Activated CD4-positive, alpha-beta T cell treated with anti-CD3 and anti-CD28 coated beads for 36 hours (primary cell): ENCODE measurements at places on chromosomes 3 and 15. TPM values are rescaled to one million over a fixed set of nuclear protein-coding genes. Genes with fewer than 3 reads are reported as not detected.

- no peaks in the 10 kb centered on the region for H3K36me3 ChIP-seq
- H3K4me1 ChIP-seq, result no peaks in the 10 kb centered on the region
- no peak overlapping the region for H3K4me3 ChIP-seq
- DNase-seq, result no peak
- H3K27ac ChIP-seq, result no peak overlapping the region
Measured at GRCh38 chr3:74613060-74613459, 1.4 kb downstream of the CNTN3 start.

DNA sequence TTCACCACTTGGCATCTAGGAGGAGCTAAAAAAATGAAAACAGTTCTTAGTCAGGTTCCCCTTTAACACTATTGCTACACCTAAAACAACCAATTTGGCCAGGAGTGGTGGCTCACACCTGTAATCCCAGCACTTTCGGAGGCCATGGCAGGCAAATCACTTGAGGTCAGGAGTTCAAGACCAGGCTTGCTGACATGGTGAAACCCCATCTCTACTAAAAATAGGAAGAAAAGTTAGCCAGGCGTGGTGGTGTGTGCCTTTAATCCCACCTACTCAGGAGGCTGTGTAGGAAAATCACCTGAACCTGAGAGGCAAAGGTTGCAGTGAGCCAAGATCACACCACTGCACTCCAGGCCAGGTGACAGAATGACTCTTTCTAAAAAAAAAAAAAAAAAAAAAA, 124.1 kb downstream of the DGKG start:
- no peak overlapping the region for H3K4me3 ChIP-seq
- DNase-seq, result no peak
- no peaks in the 10 kb centered on the region for H3K36me3 ChIP-seq
- H3K27me3 ChIP-seq, result peaks cover 5% of the 10 kb centered on the region

DNA sequence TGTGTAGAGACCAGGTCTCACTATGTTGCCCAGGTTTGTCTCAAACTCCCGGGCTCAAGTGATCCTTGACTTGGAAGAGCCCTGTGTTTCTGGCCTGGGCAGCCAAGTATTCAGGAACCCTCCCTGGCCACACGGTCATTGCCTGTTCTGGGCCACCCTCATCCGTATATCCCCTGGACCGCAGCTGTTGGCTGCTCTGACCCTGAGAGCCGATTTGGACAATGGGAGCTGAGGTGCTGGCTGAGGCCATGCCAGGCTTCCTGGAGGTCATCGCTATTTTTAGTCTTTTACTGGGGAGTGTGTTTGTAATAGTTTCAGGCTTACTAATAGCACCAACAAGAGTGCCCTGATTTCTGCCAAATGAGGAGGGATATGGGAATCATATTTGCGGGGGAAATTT, 60.7 kb downstream of the ADAMTS7 start:
- no peak overlapping the region for H3K27ac ChIP-seq
- H3K36me3 ChIP-seq, result no peaks in the 10 kb centered on the region
- peaks cover 4% of the 10 kb centered on the region for H3K4me1 ChIP-seq
- no peaks in the 10 kb centered on the region for H3K27me3 ChIP-seq

GRCh38 chr15:29208352-29208751, 61.3 kb downstream of the NSMCE3 start:
- no peak overlapping the region for H3K4me3 ChIP-seq
- no peaks in the 10 kb centered on the region for H3K36me3 ChIP-seq
- no peak overlapping the region for H3K27ac ChIP-seq
- peaks cover 16% of the 10 kb centered on the region for H3K27me3 ChIP-seq
- H3K4me1 ChIP-seq, result no peaks in the 10 kb centered on the region
- DNase-seq, result no peak

- H3K4me1 ChIP-seq, result peaks cover 2% of the 10 kb centered on the region
- DNase-seq, result no peak
- H3K27ac ChIP-seq, result no peak overlapping the region
- no peak overlapping the region for H3K4me3 ChIP-seq
- no peaks in the 10 kb centered on the region for H3K36me3 ChIP-seq
Measured at GRCh38 chr3:150216866-150217600, 191.1 kb upstream of the TSC22D2 start.

DNA sequence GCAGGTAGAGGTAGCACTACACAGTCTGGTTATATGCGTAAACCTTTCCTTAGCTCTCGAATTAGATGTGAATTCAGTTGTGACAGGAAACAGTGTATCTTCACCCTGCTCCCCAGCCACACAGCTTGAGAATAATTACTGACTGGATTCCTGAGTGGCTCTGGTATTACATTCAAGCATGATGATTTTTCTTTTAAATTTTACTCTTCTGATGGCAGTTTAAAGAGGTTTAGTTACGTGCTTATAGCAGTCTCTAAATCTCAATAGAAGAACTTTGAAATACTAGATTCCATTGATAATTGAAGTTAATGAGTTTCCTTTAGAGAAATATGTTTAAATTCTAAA, 98.8 kb downstream of the FNDC3B start:
- H3K4me1 ChIP-seq, result peaks cover 51% of the 10 kb centered on the region
- no peaks in the 10 kb centered on the region for H3K27me3 ChIP-seq
- H3K4me3 ChIP-seq, result no peak overlapping the region
- H3K36me3 ChIP-seq, result peaks cover 4% of the 10 kb centered on the region
- no peak for DNase-seq
- H3K27ac ChIP-seq, result peak overlapping the region; percentile 4

GRCh38 chr3:177096615-177097014, 100.7 kb downstream of the TBL1XR1 start:
- H3K36me3 ChIP-seq, result peaks cover 58% of the 10 kb centered on the region
- no peak overlapping the region for H3K4me3 ChIP-seq
- no peak for DNase-seq
- H3K27me3 ChIP-seq, result no peaks in the 10 kb centered on the region
- peak overlapping the region; percentile 26 for H3K27ac ChIP-seq

- H3K4me1 ChIP-seq, result no peaks in the 10 kb centered on the region
- no peak overlapping the region for H3K27ac ChIP-seq
- no peak overlapping the region for H3K4me3 ChIP-seq
- DNase-seq, result peak; percentile 67
- H3K27me3 ChIP-seq, result peaks cover 4% of the 10 kb centered on the region
- H3K36me3 ChIP-seq, result no peaks in the 10 kb centered on the region
Measured at GRCh38 chr3:184727357-184728009, 15.6 kb upstream of the MAGEF1 start.

DNA sequence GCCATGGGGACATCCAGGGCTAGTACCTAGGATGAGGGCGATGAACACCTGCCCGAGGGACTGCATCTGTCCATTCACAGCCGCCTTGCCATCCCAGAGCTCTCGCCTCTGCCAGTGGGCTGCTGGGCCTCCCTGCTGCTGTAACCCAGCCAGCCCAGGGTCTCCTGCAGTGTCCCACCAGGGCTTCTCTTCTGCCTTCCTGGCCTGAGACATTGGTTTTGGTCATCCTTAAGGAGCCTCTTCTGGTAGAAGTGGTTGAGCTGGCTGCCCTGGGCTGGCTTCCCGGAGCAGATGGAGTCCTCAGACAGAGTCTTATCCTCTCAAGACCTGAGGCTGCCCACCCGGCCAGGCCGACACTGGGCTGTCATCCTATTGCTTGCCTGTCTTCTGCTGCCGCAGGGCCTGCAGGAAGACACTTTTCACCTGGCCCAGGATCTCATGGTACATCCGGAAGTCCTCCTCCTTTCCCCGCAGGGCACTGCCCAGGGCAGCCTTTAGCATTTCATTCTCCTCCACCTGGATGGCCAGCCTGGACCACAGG, 6.1 kb upstream of the HHATL start:
- H3K27me3 ChIP-seq, result no peaks in the 10 kb centered on the region
- H3K36me3 ChIP-seq, result no peaks in the 10 kb centered on the region
- H3K27ac ChIP-seq, result no peak overlapping the region
- no peak for DNase-seq
- H3K4me3 ChIP-seq, result no peak overlapping the region

GRCh38 chr3:66153481-66154443, 67.0 kb upstream of the SLC25A26 start:
- H3K36me3 ChIP-seq, result no peaks in the 10 kb centered on the region
- no peak overlapping the region for H3K4me3 ChIP-seq
- DNase-seq, result no peak
- H3K27ac ChIP-seq, result no peak overlapping the region
- no peaks in the 10 kb centered on the region for H3K4me1 ChIP-seq

- H3K4me3 ChIP-seq, result no peak overlapping the region
- H3K4me1 ChIP-seq, result peaks cover 16% of the 10 kb centered on the region
- no peak for DNase-seq
- H3K27me3 ChIP-seq, result no peaks in the 10 kb centered on the region
- no peak overlapping the region for H3K27ac ChIP-seq
Measured at GRCh38 chr3:195207731-195208130, 63.2 kb downstream of the XXYLT1 start.

DNA sequence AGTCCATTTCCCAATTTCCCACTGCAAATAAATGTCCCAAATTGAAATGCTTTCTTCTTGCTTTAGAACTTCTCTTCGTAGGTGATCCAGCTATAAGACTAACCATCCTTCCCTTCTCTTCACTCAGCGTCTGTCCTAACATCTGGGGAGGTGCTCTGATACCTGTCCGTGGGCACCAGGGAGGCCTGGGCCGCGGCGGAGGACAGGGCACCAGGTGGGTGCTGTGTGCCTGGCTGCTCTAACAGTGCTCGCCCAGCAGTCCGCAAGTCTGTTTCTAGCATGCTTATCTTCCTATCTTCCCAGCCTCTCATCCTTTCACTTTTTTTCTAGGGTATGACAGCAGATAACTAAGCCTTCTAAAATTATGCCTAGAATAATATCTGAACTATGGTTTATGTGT, 37.3 kb downstream of the NKIRAS1 start:
- no peaks in the 10 kb centered on the region for H3K27me3 ChIP-seq
- H3K36me3 ChIP-seq, result peaks cover 4% of the 10 kb centered on the region
- no peak overlapping the region for H3K4me3 ChIP-seq
- DNase-seq, result no peak
- H3K27ac ChIP-seq, result no peak overlapping the region

DNA sequence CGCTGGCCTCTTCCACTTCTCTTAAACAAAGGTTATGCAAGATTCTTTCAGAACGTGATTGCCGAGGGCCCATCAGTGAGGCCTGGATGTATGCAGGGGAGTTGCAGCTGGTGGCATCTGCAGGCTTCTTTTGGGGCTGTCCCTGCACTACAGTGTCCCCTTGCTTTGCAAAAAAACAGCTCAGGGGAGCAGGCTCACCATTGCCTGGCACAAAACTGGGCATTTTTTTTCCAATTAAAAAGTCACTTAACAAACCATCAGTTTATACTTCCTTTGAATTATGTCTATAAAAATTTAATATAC, 148.6 kb downstream of the ATP10A start:
- H3K4me1 ChIP-seq, result no peaks in the 10 kb centered on the region
- H3K36me3 ChIP-seq, result peaks cover 7% of the 10 kb centered on the region
- H3K27me3 ChIP-seq, result no peaks in the 10 kb centered on the region
- H3K27ac ChIP-seq, result no peak overlapping the region

DNA sequence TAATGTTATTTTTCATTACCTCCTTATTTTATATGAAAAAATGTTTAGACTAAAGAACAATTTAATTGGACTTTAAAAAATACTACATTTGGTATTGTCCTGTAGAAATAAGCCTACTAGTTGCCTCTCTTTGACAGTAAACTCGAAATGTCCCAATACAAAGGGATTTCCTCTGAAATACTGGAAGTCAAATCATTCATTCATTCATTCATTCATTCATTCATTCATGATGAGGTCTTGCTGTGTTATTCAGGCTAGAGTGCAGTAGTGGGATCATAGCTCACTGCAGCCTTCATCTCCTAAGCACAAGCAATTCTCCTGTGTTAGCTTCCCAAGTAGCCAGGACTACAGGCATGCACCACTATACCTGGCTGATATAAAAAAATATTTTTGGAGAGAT, 50.6 kb upstream of the PYGO1 start:
- no peak for DNase-seq
- H3K27ac ChIP-seq, result no peak overlapping the region
- H3K4me3 ChIP-seq, result no peak overlapping the region

DNA sequence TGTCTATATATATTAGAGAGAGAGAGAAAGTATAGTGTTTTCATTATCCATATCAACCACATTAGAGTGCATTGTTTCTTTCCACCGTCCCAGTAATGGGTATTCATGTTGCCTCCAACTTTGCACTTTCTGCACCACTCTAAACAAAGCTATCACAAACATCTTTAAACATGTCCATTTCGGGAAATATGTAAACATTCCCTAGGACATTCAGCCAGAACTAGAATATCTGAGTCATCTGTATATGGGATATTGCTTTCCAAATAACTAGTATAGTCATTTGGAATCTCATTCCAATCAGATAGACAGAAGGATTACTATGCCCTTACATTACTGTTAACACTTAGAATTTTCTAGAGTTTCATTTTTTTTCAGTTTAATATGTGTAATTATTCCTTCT, 914.9 kb upstream of the EPHA6 start:
- no peak for DNase-seq
- H3K27me3 ChIP-seq, result no peaks in the 10 kb centered on the region
- no peak overlapping the region for H3K4me3 ChIP-seq

- H3K36me3 ChIP-seq, result no peaks in the 10 kb centered on the region
- DNase-seq, result peak; percentile 18
- no peaks in the 10 kb centered on the region for H3K27me3 ChIP-seq
- H3K4me3 ChIP-seq, result no peak overlapping the region
Measured at GRCh38 chr3:31043184-31043819, 148.8 kb upstream of the GADL1 start.

The TEX55 gene
- not detected for total RNA-seq

The VGLL3 gene
- not detected for total RNA-seq

The A4GNT gene
- total RNA-seq, result not detected

The EPHB3 gene
- not detected for total RNA-seq
